Upper lobe of right lung (tissue), 1 donor: ENCODE measurements at places on chromosomes 13 and 19.

- no peak for DNase-seq
Observed at GRCh38 chr13:98297745-98298144, 120.7 kb upstream of the RNF113B start.

GRCh38 chr13:91904597-91904996 is 506.2 kb downstream of the GPC5 start:
- no peak for DNase-seq

DNA sequence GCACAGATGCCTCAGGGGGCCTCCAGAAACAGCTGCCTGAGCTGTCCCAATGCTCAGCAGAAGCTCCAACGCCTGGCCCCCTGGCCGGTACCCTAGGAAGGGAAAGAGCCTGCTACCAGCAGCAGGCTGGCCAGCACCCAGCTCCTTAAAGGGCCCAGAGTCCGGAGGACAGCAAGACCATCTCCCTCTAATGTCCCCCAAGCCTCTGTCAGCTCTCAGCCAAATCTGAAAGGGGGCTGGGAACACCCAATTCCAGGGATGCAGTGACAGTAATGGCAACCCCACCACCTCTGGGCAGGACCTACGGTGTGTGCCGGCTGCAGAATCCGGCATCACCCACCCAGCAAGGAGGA is 4.2 kb downstream of the PPP6R1 start:
- no peak for DNase-seq

DNA sequence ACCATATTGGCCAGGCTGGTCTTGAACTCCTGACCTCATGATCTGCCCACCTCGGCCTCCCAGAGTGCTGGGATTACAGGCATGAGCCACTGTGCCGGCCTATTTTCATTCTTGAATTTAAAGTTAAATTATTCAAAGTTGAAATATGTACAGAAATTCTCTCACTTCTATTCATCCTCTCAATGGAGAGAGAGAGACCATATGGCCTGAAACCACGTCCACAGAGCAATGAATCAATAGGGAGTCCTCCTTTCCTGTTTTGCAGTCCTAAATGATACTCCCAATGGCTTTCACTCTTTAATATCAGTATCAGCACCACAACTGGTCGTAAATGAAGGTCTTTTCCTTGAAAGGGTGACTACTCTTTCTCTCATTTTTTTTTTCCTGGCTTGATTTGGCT is 30.5 kb upstream of the KCTD4 start:
- DNase-seq: no peak

GRCh38 chr19:6100284-6100915 is 9.9 kb downstream of the RFX2 start:
- DNase-seq: peak; percentile 70

GRCh38 chr13:60093425-60094019 is 70.2 kb downstream of the DIAPH3 start:
- DNase-seq: no peak

DNA sequence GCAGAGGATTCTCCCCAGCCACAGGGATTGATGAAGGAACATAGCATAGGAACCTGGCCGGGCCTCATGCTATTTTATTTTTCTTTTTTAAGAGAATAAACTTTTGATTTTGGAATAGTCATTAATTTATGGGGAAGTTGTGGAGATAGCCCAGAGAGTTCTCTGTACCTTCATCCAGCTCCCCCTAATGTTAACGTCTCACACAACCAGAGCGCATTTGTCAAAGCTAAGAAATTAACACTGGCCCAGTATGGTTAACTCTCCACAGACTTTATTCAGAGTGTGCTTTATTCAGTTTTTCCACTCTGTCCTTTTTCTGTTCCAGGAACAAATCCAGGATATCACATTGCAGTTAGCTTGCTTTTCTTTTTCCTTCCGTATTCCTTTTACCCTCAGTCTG is 59.4 kb downstream of the RGCC start:
- DNase-seq: no peak

GRCh38 chr19:28948026-28948425 is 264.9 kb downstream of the UQCRFS1 start:
- DNase-seq: no peak

- DNase-seq: no peak
Observed at GRCh38 chr13:75486146-75487062, 4.4 kb upstream of the TBC1D4 start.

DNA sequence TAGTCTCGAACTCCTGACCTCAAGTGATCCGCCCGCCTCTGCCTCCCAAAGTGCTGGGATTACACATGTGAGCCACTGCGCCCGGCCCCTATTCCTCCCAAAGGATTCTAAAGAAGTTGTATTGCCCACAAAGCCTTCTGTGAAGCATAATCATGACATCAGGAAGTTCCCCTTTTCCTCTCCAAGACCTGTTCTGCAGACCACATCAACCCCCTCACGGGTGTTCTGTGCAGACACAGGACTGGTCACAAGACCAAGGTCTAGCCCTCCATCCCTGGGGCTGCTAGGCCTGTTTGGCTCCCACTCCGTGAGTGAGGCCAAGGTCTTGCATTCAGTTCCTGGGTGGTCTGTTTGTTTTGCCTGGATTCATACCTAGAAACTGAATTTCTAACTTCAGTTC is 178.1 kb downstream of the FLT1 start:
- DNase-seq: no peak

DNA sequence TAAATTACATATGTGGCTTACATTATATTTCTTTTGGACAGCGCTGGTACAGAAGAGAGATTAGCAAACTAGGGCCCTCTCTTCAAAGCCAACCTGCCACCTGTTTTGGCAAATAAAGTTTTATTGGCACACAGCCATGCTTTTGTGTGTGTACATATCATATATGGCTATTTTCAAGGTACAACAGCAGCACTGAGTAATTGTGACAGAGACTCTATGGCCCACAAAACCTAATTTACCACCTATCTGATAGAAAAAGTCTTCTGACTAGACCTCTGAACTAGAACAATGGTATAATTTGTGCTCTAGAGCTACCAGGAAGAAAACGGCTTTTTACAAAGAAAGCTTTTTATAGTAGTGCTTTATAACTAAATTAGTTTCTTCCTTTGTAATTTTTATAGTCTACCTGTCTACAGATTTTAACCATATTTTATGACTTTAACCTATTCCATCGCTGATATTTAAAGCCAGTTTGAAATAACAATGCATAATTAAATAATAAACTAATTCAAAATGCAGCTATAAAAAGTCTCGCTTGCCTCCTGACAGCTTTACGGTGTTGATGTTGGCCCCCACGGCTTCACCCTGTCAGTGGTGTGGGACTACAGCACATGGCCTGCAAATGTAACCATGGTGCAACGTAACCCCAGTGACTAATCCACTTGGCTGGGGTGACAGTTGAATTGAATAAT is 17.7 kb upstream of the DPY19L3 start:
- no peak for DNase-seq

DNA sequence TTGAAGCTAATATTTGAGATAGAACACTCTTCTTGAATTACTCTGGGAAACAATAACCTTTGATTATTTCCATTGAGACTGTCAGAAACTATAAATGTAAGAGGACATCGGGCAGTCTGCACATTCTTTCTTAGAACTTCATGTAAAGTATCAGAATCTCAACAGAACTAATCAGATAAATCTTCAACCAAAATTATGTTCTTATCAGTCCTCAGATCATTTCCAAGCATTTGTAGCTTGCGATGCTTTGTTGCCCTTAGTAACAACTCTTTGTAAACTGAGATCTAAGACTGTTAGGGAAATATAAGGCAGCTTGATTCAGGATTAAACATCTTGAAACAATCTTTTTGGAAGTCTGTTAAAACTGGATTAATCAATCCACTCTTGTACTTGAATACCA is 70.3 kb downstream of the FNDC3A start:
- DNase-seq: no peak

DNA sequence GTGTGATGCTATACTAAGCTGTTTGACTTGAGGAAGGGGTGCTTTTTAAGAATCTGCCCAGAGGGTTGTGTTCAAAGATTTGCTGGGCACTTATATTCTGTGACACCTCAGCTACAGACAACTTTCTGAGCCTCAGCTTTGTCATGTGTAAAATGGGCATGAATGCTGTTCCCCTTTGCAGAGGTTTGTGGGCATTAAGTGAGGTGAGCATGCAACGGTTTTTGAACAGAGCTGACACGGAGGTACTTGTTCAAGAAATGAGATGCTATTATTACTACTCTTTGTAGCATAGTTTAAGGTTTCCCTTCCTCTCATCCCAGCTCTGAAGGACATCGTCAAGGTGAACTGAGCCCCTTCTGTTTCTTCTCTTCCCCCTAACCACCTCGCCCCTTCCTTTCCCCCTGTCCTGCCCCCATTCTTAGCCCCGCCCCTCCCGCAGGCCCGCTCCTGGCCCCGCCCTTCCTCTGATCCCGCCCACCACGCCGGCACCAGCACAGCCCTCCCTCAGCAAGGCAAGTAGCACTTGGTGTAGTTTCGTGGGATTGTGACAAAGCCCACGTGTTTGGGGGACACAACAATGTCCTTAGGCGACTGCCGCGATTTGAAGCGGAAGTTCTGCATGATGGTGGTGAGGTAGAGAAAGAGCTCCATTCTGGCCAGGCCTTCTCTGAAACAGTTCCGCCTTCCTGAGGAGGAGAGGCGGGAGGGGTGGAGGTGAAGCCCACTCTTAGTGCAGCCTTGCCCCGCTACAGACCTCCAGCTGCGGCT is 26.1 kb upstream of the CYP2A7 start:
- peak; percentile 78 for DNase-seq

DNA sequence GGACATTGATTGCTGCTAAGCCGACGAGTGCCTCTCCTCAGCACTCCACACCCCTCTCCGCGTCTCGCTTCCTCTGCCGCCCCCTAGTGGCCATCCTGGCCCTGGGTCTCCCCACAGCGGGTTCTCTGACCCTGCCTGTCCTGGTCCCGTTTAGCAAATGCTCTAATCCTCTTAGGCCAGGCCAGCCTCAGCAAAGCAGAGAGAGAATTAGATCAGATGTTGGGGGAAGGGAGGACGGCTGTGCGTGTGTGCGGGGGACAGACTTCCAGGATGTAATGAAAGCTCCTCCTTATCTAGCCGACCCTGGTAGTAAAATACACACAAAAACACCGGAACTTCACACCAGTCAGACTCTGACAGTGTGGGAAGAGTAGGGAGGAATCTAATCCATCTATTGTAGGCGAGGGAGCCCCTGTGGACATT is 4.5 kb downstream of the TPRX2 start:
- peak; percentile 92 for DNase-seq

DNA sequence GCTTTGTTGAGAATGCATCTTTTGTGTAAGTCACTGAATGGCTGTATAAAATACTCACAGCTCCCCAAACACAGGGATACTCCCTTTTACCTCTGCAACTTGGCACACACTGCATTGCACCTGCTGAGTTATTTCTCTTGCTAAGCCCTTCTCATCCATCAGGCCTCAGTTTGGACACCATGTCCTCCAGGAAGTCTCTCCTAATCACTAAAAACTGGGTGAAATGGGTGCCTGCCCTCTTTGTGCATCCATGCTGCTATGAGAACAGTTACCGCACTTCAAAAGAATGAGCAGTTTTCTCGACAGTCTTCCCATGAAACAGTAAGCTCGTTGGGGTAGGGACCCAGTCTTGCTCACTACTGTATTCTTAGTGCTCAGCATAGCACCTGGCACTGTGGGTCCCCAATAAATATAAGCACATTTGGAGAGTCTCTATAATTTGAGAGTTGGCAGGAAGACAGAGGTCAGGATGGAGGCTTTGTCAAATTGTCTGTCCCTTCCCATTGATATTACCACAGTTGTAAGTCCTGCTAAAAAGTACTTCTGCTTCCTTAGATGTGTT is 4.6 kb upstream of the SLC25A30 start:
- no peak for DNase-seq

- no peak for DNase-seq
Observed at GRCh38 chr19:53504885-53505284, 33.1 kb upstream of the ZNF331 start.

DNA sequence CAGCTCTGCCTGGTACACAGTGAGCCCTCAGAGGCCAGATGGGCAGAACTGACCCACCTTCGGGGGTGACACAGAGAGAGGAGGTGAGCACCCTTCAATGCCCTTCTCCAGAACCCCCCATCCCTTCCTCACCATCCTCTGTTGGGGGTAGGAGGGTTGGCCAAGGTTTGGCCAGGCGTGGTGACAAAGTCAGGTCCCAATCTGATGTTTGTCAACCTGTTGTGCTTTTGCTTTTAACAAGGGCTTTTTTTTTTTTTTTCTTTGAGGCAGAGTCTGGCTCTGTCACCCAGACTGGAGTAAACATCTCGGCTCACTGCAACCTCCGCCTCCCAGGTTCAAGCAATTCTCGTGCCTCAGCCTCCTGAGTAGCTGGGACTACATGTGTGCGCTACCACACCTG is 7.3 kb downstream of the PTGIR start:
- DNase-seq: no peak

DNA sequence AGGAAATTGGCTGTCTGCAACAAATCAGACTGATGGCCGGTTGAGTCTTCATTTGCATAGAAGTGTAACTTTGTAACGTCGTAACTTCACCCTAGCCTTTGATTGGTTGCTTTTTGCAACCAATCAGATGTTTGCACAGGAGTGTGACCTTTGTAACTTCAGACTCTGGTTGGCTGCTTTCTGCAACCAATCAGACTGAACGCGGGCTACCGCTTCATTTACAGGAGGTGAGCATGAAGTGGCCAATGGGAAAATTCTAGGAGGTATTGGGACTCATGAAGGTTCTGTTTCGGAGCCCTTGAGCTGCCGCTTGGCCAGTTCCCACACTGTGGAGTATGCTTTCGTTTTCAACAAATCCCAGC is 441 bp upstream of the ZNF559 start:
- peak; percentile 71 for DNase-seq

GRCh38 chr13:90956031-90956430 is 391.5 kb upstream of the MIR17HG start:
- DNase-seq: no peak

DNA sequence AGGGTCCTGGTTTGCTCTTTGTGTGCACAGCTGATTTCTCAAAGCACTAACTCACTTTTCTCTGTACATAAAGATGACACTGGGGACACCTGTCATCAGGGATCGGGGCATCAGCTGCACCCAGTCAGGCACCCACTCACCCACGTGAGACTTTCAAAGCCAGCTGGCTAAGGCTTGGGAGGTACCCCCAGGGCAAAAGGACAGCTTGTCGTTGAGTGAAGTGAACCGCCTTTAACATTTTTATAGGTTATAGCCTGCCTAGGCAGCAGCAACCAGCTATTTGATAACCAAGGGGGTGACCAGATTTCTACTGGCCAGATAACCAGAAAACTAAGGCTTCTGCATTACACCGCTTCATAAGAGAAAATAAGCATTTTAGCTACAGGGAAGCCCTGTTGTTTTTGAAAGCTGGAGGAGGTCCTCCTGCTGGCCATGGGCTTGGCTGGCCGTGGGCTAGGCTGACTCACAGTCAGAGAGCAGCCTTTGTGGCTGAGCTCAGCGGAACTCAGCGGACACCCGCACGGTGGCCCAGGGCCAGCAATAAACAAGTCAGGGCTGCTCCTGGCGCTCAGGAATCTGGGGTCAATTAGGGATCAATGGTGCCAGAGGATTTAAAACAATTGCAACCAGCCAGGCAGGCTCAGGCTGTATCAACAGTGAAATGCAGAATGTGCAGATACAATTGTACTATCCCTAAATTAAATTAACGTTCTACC is 57.1 kb downstream of the ALOX5AP start:
- peak; percentile 75 for DNase-seq
